ENCODE measurements at places on chromosomes 7 and 10.

DNA sequence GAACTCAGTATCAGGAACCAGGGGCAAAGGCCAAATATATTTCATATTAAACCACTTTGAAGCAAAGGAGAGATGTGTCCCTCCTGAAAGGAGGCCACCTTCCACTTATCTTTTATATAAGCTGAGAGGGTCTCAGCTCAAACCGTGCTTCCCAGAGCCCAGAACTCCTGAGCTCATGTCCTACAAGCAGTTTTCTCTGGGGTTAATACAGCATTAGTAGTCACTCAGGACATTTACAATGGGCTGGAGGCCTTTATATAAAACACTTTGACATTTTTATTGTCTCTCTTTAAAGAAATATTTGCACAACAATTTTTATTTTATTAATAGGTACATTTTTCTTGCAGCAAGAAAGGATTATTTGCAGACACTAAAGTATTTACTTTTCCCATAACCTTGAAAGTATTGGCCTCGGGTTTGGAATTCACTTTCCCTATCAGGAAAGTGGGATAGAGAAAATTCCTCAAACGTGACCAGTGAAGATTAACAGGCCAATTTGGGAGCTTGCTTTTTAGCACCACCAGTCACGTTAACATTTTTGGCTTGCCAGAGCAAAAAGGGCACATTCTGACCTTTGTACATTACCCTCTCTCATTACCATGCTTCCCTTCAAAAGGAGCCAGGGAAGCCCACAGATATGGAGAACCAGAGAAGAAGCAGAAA is 464.9 kb upstream of the NRP1 start:
- no peak for DNase-seq

GRCh38 chr7:39987641-39988347 is 37.7 kb downstream of the CDK13 start:
- no peak for DNase-seq

- DNase-seq: no peak
These were observed 164.6 kb downstream of the NEURL1 start for GRCh38 chr10:103658049-103658577.

GRCh38 chr7:1220977-1221745 is 11.5 kb upstream of the UNCX start:
- no peak for DNase-seq

- no peak for DNase-seq
These were observed 129.8 kb downstream of the BUB3 start for GRCh38 chr10:123284022-123284421.

- no peak for DNase-seq
These were observed 43.3 kb downstream of the SGCE start for GRCh38 chr7:94612661-94613060.

- no peak for DNase-seq
These were observed 209.9 kb downstream of the NRG3 start for GRCh38 chr10:82084904-82085303.

GRCh38 chr7:72503644-72504043 is 91.5 kb upstream of the CALN1 start:
- no peak for DNase-seq

DNA sequence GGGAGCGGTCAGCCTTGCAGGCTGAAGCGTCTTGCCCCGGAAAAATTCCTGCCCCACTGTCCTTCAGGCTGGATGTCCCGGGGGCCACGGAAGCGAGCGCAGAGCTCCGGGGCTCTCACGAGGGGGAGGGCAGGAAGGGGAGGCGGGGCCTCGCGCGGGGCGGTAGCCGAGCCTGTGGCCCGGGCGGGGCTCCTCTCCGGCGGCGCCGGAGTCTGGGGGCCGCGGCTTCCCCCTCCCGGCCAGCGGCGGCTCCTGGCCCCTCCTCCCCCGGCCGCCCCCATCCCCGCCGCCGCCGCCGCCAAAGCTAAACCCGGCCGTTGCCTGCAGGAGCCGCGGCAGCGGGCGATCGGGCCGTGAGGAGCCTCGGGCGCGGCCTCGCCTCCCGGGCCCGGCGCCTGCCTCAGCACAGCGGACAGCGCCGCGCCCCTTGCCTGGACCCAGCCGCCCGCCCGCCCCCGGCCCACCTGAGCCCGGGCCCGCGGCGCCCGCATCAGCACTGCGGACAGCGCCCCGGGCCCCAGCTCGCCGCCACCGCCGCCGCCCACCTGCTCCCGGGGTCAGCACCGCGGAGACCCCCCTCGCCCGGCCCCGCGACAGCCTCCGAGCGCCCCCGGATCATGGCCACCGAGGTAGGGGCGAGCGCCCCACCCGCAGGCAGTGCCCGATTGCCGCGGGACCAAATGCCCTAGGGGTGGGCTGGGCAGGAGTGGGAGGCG is at the start of gene GOLGA7B:
TSS of gene GOLGA7B (plus strand) at position 157 of the 716 bp plus-strand sequence. CDS start at position 618, 461 bp downstream.
- peak; percentile 51 for DNase-seq

DNA sequence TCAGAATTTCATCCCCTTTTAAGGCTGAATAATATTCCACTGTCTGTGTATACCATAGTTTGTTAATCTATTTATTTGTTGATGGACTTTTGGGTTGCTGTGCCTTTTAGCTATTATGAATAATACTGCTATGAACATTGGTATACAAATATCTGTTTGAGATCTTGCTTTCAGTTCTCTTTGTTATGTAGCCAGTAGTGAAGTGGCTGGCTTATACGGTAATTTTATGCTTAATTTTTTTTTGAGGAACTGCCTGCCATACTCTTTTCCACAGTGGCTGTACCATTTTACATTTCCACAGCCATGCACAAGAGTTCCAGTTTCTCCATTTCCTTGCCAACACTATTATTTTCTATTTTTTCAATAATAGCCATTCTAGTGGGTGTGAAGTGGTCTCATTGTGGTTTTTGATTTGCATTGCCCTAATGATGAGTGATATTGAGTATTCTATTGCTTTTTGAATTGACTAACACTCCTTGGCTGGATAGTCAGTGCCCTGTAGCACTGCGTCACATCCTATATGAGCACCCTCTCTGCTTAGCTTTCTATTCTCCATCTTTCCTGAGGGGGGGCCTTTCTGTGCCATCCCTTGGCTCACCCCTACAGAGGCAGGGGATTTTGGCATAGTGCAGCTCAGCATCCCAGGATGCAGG is 29.4 kb upstream of the RAPGEF5 start:
- no peak for DNase-seq

DNA sequence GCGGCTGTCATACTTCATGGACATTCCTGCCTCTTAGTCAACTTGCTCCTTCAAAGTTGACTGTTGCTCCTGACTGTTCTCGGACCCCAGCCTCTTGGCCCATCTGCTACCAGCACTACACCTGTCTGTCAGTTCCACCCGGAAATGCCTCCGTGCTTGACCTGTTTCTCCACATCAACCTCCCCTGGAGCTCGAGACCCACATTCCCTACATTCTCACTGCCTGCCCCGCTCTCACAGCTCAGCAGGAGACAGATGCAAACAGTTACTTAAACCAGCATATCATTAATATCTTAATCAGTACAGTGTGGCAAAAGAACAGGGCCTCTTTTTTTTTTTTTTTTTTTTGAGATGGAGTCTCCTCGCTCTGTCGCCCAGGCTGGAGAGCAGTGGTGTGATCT is 174.3 kb downstream of the NRP1 start:
- no peak for DNase-seq

- DNase-seq: no peak
These were observed 131.9 kb downstream of the TNS3 start for GRCh38 chr7:47449810-47450590.

DNA sequence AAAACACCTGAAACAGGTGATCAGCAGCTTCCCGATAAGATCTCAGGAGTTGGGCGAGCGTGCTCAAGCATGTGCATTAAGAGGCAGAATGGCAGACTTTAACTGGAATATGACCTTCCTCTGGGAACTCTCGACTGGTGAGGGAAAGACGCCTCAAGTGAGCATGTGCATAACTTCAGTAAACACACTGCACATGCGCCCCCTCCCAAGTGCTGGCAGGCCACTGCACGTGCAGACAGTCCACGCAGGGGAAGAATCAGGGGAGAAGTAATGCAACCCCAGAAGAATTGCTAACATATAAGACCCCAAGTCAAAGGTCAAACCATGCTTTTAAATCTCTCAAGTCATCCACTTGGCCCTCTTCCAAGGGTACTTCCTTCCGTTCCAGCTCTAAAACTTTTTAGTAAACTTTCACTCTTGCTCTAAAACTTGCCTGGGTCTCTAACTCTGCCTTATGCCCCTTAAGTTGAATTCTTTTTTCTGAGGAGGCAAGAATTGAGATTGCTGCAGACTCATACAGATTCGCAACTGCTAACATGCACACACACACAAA is 541.0 kb downstream of the TNS3 start:
- no peak for DNase-seq

- DNase-seq: no peak
These were observed 93.5 kb upstream of the MPP7 start for GRCh38 chr10:28396331-28396730.

- no peak for DNase-seq
These were observed 40.4 kb downstream of the INSIG1 start for GRCh38 chr7:155337946-155338631.

DNA sequence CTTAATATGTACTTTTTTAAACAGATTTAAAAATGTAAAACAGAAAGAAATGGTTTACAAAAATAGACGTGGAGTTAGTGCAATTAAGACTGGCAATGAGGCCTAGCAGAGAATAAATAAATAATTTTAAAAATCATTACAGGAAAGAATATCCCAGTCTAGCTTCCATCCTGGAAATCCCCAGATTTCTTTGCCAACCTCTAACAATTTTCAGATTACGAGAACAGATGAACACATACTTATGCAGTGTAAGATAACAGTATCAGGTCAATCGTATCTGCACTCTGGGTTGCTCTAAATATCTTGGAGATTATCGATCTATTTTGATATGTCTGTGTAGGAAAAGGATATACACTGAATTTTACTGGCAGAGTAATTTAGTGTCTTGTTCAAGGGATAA is 210.5 kb downstream of the SEMA3A start:
- DNase-seq: no peak

DNA sequence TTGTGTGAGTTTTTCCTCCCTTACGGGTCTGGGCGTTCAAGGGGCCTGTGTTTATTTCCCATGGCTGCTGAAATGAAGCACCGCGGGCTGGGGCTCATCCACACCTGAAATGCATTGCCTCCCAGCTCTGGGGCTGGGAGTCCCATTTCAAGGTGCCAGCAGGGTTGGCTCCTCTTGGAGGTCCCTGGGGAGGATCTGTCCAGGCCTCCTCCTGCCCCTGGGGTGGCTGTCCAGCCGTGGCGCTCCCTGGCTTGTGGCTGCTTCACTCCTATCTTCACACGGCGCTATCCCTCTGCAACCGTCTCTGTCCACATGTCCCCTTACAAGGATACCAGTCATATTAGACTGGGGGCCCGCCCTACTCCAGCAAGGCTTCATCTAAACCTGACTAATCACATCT is 41.1 kb upstream of the CNPY1 start:
- no peak for DNase-seq

DNA sequence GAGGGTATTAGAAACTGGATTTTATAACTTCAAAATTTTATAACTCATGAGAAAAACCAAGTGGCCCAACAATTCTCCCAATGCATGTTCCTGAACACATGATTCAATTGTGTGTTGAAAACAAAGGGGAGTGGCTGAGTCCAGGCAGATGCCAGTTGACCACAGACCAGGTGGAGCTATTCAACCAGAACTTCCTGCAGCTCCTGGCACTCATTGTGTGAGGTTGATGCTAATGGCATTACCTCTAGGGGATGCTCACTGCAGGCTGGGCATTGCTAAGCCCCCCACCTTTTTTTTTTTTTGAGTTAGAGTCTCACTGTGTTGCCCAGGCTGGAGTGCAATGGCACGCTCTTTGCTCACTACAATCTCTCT is 20.3 kb downstream of the MYOF start:
- DNase-seq: no peak

DNA sequence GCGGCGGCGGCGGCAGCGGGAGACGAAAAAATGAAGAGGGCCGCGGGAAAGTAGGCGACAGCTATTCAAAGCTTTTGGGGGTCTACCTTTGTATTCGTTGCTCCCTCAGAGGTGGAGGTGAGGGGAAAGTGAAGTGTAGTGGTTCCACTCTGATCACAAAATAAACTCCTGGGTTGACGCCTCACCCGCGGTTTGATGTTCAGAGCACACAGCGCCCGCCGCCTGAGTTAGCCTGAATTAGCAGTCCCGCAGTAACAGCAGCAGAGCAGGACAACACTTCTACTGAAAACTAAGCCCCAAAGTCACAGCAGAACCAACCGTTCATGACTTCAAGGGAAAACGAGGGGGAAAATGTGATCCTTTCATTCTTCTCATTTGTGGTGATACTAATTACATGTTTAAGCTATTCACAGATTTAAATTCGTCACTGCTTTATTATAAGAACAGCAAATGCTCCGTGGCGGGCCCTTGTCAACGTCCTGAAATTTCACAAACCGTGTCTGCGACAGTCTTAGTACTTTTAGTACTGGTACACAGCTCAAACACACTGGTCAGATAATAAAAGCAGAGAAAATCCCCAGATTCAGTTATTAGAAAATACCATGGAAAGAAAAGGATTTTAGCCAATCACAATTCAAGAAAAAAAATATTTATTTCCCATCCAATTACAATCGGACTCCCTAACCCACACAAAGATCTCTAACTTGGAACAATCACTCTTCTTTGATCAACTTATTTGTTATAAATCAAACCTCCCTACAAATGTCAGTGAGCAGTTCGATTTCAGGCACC is 563 bp upstream of the JMJD1C start:
- DNase-seq: peak; percentile 10

GRCh38 chr10:46069771-46070463 is 23.8 kb upstream of the MSMB start:
- DNase-seq: no peak

GRCh38 chr7:111390000-111390399 is 172.3 kb downstream of the IMMP2L start:
- no peak for DNase-seq

DNA sequence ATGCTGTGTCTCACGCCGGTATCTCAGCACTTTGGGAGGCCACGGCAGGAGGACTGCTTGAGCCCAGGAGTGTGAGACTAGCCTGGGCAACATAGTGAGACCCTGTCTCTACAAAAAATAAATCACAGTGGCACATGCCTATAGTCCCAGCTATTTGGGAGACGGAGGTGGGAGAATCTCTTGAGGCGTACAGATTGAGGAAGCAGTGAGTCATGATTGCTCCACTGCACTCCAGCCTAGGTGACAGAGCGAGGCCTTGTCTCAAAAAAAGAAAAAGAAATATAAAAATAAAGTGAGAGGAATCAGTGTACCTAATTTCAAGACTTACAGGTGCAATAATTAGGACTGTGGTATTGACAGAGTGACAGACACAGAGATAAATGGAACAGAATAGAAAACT is 23.9 kb downstream of the SLC25A40 start:
- no peak for DNase-seq

DNA sequence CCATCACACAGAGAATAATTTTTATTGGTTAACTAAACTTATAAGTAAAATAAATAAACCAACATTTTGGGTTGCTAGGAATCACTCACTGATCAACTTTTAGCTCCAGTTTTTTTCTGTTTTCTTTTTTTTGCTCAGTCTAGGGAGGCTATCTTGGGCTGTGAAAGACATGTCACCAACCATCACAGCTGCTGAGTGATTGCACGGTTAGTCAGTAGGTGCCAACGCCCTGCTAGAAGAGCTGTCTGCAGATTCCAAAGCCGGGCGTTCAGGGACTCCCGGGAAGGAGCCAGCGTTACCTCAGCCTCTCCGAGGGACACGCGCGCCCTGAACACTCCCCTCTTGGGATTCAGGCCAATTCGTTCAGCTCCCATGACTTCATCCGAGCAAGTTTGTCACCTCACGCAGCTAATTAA is 604 bp upstream of the STAM start:
- no peak for DNase-seq

GRCh38 chr10:108850138-108850854 is 1073.0 kb downstream of the XPNPEP1 start:
- no peak for DNase-seq

GRCh38 chr10:68792115-68792514 is 35.2 kb upstream of the STOX1 start:
- no peak for DNase-seq

All from activated CD8-positive, alpha-beta memory T cell treated with anti-CD3 and anti-CD28 coated beads for 1 hour (primary cell).